CMK (cell line): ENCODE measurements at places on chromosomes 4 and X.

- DNase-seq: no peak
Measured at GRCh38 chr4:175411251-175411650, 400.8 kb downstream of the GPM6A start.

- DNase-seq: no peak
Measured at GRCh38 chr4:127238956-127239475, 393.7 kb upstream of the INTU start.

DNA sequence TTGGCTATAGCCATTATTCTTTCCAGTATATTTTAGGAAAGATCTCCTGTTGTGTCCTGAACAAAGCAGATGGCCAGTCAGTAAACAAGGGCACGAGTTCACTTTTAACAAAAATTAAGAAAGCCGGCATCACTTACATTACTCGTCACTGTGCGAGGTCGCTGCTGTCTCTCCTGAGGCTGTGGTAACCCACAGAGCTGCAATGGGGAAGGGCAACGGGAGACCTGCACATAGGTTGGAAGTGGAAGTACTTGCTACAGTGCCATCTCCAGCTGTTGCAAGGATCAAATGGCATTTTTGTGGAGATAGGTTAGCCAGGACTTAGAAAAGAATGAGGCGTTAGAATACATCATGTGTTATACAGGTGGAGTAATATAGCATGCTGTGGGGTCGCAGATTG is 132.2 kb downstream of the KLHL8 start:
- no peak for DNase-seq

DNA sequence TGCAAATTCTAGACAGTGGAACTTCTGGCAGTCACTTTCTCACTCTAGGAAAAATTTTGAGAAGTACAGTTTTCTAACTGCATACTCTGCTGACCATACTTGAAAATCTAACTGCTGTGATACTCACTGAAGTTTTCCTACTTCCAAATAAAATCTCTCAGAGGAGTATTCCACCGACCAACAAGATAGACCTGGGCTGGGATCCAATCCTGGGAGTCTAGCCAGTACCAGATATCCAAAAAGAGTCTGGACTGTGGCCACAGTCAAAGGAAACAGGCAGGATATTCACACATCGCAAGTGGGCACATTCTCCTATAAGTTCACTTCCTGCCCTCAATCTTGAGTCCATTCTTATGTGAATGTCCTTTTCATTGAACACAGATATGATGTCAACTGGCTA is 1138.7 kb upstream of the PCDH7 start:
- no peak for DNase-seq

GRCh38 chrX:79167462-79167861 is 23.0 kb downstream of the GPR174 start:
- no peak for DNase-seq

DNA sequence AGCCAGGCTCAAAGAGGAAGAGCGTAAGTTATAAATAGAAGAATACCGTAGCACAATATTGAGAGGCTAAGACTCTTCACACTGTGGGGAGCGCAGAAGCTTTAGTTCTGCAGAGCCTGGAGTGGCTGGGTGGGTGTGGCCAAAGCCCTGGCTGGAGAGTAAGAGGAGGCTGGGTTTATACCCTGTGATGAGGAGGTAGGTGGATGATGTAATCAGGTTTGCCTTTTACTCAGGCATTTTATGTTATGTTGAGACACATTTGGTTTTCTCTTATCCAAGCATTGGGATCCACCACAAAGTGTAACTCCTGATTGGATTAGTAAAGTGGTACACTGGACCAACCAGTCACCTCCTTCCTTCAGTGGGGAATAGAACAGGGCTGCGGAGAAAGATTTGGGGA is 13.9 kb downstream of the CDS1 start:
- no peak for DNase-seq

DNA sequence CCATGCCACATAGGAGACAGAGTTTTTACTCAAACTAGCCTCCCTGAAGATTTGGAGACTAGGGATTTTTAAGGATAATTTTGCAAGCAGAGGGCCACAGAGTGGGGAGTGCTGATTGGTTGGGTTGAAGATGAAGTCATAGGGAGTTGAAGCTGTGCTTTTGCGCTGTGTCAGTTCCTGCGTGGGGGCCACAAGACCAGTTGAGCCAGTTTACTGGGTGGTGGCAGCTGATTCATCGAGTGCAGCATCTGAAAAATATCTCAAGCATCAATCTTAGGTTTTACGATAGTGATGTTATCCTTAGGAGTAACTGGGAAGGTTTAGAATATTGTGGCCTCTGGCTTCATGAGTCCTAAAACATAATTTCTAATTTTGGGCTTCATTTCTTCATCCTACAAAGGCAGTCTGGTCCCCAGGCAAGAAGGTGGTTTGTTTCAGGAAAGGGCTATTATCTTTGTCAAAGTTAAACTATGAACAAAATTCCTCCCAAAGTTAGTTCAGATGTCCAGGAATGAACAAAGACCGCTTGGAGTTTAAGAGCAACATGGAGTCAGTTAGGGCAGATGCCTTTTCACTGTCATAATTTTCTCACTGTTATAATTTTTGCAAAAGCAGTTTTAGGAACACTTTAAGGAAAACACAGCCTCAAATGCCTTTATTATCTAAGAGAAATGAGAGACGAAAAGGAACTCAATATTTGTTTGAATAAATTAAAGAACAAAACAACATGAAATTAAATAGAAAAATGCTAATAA is 960.8 kb upstream of the PRKX start:
- no peak for DNase-seq

DNA sequence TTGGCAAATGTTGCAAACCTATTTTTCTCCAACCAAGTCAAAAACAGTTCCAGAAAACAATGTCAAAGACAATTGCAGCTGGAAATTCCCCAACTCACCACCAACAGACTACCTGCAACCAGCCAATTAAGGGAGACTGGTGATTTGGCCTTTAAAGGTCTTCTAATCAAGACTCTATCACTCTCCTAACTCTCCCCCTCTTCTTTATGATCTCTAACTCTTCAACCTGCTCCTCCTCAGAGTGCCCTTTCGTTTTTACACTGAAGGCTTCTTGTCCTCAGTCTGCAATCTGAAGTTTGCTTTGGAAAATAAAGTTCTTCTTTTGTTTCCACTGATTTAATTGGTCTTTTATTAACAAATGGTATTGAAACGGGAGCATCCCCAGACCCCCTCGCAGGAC is 203.9 kb downstream of the TECRL start:
- DNase-seq: no peak

DNA sequence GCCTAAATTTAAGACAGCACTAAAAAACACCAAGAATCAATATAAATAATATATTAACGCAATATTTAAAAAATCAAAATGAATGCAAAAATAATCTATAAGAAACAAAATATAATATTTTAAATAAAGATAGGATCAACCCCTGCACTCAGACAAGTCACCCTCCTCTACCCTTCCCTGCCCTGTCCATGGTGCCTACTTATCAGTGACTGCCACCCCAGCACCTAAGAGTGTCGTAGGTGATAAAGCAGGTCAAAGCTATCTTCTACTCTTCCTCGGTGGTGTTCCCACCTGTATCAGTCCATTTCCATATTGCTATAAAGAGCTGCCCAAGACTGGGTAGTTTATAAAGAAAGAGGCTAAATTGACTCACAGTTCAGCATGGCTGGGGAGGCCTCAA is 251.9 kb downstream of the STIM2 start:
- DNase-seq: no peak

DNA sequence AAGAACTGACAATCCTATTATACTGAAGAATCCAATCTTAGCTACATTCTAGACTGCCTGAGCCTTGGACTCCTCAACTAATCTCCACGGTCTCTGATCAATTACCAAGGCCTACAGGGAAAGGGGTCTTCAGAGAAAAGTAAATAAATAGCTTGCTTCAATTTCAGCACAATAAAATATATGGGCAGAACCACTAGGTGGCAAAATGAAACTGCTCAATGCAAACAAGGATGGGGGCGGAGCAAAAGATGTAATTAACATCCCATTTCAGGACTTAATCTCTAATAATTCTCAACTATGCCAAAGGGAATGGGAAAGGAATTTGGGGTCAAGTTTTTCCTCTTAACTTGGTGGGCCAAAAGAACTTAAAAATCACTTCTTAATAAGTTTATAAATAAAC is 78.4 kb upstream of the MAP3K15 start:
- DNase-seq: no peak

DNA sequence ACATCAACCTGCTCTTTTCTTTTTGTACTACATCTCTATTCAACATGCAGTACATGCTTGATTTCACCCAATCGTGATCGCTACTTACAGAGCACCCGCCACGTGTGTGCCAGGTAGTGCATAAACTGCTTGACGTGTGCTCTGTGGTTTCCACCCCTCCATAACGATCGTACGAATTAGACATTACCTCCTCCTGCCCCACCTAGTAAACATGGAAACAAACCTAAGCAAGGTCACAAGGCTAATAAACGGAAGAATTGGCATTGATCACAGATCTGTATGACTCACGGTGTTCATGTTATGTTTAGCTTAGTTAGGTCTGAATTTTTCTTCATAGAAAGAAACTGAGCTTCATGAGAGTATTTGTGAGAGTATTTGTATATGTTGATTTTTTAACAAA is 64.1 kb downstream of the STX18 start:
- DNase-seq: no peak

DNA sequence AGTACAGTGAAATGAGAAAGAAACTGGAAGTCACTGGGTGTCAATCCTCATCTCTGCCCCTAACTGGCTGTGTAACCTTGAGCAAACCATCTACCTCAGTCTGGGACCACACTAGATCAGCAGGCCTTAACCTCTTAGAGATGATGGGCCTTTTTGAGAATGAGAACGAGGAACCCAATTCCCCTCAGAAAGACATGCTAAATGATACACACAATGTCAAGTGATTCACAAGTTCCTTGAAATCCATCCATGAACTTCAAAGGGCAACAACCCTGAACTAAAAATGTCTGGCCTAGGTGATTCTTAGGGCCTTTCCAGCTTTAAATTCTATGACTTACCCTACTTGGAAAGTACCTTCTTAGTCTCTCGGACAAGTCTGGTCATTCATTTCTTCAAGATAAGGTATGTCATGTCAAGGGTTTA is 47.4 kb downstream of the ACSL4 start:
- DNase-seq: no peak
